ENCODE measurements at places on chromosomes 12 and 14.

- no peak for DNase-seq
Observed at GRCh38 chr14:102578821-102579220, 13.6 kb upstream of the RCOR1 start.

DNA sequence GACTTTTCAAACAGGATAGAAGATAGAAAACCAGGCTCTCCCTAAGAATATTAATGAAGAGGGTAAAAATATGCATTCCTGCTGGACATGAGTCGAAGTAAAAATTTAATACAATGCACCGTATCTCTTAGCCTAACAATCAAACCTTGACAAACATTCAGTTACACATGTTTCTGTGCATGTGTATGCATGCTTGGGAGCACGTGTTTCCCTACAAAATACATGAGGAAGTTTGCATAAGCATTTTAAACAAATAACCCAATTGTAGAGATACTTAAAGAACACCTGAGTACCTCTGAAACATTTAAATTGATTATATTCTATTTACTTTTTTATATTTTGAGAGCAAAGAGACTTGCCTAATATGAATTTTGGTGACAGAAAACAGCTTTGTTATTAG is 1763.7 kb upstream of the SEL1L start:
- no peak for DNase-seq

- DNase-seq, result no peak
Observed at GRCh38 chr12:107519906-107520859, 165.4 kb upstream of the PWP1 start.

GRCh38 chr14:102811971-102812370 is 34.7 kb downstream of the TRAF3 start:
- no peak for DNase-seq

DNA sequence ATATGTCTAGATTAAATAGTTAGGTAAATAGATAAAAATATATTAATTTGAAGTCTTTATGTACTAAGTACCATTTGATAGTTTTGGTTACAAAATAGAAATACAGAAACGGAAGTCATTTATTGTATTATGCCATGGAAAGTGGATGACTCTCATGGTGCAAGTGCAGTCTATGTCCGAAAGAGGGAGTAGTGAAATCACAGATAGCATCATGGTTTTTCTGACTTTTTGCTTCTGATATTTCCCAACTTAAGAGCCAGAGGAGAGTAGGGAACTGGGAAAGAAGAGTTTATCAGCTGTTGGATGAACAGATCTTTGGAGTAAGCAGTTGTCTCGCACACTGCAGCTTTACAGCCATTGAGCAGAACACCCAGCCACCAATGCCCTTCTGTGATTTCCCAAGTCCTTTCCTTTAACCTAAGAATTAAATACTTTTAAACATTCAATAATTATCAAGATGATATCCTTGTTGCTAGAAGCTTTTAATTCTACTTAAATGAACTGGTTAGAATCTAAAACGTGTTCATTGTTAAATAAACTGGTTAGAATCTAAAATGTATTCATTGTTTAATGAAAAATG is 18.4 kb upstream of the SRGAP1 start:
- DNase-seq, result no peak

DNA sequence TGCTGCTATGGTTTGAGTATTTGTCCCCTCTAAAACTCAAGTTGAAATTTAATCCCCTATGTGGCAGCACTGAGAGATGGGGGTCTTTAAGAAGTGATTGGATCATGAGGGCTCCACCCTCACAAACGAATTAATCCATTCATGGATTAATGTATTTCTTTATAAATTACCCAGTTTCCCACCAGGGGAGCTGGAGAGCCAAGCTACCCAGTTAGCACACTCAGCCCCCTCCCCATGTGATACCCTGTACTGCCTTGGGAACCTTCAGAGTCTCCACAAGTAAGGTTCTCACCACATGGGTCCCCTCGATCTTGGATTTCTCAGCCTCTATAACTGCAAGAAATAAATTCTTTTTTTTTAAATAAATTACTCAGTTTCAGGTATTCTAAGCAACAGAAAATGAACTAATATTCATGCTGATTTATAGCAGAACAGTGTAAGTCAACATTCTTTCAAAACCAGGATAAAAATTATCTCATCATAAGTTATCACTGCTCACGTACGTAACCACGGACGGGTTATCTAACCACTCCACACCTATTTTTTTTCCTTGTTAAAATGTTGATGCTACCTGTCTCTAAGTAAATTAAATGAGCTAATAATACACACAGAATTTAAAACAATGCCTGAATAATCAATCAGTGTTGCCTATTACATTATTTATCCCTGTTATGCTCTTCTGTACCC is 3.6 kb downstream of the NAP1L1 start:
- DNase-seq, result no peak

GRCh38 chr12:82176026-82176425 is 182.2 kb downstream of the CCDC59 start:
- DNase-seq, result no peak

- DNase-seq, result no peak
Observed at GRCh38 chr12:29640589-29641345, 143.0 kb downstream of the TMTC1 start.

DNA sequence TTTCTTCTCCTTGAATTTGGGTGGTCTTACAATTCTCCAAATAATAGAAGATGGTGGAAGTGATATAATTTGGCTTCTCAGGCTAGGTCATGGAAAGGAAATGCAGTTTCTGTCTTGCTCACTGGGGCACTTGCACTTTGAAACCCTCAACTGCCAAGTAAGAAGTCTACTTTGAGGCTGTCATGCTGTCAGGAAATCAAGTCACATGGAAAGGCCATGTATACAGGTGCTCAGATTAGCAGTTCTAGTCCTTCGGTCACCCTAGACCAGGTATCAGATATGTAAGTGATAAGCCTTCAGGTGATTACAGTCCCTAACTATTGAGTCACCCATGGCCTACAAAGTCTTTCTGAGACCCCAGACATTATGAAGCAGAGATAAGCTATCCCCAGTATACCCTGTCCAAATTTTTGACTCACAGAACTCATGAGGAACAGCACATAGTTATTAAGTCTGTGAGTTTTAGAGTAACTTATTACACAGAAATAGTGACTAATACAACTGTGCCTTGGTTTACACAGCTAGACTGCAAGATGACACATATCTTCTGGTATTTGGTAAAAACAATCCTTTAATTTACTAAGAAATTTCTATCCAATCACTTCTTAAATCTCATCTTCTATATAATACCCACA is 26.3 kb upstream of the BBS10 start:
- no peak for DNase-seq

DNA sequence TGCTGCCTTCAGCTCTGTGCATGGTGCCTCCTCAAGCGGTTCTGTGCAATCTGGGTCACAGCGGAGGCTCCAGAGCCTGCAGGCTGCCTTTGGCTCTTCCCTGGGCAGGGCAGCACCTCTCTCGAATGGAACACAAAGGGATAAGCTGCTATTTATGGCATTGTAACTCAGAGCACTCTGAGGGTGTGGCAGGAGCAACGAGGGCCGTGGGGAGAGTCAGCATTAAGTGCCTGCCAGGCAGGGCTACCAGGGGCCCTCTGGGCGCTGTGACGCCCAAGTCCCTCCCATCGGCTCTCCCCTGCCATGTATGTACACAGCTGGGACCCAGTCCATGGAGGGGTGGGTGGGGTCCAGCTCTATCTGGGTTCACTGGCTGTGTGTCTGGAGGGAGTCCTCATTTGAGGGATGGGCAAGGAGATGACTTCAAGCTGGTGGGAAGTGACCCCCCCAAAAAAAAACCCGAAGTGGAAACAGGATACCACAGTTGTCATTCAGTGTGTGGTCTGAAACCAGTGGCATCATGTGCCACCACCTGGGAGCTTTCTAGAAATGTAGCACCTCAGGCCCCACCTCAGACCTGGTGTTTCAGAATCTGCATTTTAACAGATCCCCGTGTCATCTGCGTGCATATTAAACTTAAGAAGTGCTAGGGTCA is 44.0 kb upstream of the OAS1 start:
- DNase-seq, result no peak

GRCh38 chr14:39430762-39431415 is 1.3 kb downstream of the FBXO33 start:
- peak; percentile 11 for DNase-seq

- DNase-seq, result no peak
Observed at GRCh38 chr14:95953111-95953724, 76.6 kb downstream of the TUNAR start.

DNA sequence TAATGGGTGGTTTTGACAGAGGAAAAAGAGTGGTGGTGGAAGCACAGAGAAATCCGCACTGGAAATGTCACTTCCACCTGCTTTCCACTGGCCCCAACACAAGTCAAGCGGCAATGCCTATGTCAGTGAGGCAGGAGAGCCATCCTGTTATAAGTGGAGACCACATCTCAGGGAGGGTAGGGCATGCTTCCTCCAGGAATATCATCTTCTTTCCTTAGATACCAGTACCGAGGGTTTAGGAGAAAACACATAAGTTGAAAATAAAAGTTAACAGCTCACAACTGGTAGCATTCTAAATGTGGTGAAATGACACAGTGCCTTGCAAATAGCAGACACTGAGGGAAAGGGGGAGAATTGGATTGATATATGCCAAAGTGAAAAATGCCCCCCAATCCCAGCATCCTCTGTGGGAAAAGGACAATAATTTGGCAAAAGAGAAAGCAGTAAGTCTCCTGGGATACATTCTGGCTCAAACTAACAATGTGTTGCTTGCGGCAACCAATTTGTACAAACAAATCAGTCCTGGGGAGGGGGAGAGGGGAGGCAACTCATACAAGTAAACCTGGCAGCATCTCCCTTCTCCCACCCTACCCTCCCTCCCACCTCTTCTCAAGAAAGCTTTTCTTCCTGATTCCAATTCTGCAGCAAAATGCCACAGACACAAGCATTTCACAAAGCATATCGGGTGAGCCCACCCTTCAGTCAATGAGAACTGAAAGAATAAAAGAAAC is 57.1 kb downstream of the STON2 start:
- no peak for DNase-seq

GRCh38 chr14:39055786-39056474 is 47.1 kb downstream of the SEC23A start:
- no peak for DNase-seq

DNA sequence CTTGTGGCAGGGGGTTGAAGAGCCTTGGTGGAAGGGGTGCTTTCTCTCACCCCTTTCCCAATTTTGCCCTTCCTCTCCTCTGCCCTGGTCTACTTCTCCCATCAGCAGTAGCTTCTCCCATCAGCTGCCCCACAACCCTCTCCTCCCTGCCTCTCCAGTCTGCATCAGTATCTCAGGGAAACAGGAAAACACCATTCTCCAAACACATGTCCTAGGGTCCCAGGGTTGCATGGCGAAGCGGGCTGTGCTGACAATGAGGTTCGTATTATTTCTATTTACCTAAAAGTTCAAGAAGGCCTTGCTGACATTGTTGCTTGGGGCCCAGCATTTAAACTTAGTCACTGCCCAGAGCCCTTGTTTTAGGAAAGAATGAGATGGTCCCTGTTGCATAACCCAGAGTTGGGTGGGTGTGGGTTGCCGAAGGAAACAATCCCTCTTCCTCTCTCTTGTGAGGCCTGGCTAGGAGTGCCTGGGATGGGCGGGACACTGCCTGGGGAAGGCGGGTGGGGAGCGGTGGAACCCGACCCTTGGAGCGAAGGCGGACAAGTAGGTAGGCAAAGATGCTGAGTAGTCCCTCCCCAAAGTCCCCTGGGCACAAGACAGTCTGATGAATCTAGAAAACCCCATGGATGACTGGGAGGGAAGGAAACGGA is 1.3 kb upstream of the IGFBP6 start:
- no peak for DNase-seq

GRCh38 chr14:90105756-90106155 is 44.0 kb downstream of the KCNK13 start:
- DNase-seq, result no peak

GRCh38 chr14:96056509-96057422 is 17.6 kb downstream of the C14orf132 start:
- no peak for DNase-seq

DNA sequence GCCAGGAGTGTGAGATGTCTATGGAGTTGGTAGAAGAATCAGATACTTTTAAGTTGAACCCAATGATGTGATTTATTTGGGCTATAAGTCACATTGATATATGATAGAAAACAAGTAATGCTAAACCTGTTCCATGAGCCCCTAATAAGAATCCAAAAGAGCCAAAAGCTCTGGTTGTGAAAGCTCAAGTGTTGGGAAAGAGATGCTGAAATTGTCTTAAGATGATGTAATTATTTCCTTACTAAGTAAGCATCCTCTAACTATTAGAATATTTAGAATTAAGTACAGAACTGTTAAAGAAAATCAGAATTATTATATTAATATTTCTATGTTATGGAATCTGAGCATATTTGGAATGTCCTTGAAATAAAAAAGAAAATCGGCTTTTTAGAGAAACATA is 17.6 kb upstream of the SLC2A13 start:
- DNase-seq, result no peak

DNA sequence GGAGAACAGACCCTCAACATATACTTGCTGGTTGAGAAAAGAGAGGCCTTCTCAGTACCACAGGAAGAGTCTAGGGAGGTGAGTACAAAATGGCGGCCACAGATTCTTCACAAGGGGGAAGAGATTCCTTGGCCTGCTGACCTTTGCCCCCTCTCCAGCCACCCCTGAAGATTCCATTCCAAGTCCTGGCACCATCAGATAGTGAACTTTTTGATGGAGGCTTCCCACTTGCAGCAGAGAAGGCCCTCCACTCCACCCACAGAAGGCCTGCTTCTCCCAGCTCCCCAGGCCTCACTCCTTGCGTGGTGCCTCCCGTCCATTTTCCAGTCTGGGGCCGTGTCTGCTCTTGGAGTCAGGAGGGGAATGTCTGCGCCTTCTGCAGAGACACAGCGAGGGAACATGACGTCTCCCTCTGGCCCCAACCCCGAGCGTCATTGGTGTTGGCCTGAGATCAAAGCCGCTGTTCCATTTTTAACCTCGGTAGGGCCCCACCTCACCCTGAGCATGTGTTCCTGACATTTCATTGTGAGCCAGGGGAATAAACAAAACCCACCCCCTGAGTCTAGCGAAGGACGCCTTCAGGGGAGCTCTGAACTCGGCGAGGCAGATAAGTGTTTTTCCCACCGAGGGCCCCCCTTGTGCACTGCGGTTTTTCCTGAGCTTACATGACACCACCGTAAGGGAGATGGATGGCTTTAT is 268.7 kb upstream of the TBX3 start:
- no peak for DNase-seq

DNA sequence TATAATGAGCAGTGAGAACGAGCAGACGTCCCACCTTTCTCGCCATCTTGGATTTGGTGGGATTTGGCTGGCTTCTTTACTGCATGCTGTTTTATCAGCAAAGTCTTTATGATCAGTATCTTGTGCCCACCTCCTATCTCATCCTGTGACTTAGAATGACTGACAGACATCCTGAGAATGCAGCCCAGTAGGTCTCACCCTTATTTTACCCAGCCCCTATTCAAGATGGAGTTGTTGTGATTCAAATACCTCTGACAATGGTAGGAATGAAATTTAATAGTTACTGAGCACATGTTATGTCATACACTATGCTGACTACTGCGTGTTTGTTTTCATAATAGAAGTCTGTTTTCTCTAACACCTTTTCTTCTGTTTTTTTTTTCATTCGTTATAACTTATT is 1.9 kb downstream of the TMTC3 start:
- DNase-seq, result no peak
